Natural killer cell treated with Interleukin-12 subunit alpha and Interleukin-12 subunit beta and Interleukin-15 and Interleukin-18, amount 100 ng/mL, for 72 hours (primary cell): ENCODE measurements at places on chromosomes 2 and 18.

- DNase-seq = no peak
Observed at GRCh38 chr2:168568476-168569267, 112.6 kb downstream of the CERS6 start.

DNA sequence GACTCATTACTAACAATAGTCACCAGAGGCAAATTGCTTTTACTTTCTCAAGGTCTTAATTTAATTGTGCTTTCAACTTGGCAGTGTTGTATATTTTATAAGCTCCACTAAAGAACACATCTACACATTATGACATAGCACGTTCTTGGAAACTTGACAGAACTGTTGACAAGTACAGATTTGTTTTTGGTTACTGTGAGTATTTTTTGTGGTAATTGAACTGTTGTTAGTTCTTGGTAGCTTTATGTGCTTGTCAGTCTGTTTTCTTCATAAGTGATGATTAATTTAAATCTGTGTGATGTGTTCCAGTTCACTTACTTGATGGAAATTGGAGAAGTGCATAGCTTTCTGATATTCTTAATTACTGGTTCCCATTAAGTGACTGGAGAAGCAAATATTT, 63.9 kb downstream of the COMMD1 start:
- no peak for DNase-seq

GRCh38 chr2:191486584-191487320, 191.2 kb upstream of the NABP1 start:
- no peak for DNase-seq

DNA sequence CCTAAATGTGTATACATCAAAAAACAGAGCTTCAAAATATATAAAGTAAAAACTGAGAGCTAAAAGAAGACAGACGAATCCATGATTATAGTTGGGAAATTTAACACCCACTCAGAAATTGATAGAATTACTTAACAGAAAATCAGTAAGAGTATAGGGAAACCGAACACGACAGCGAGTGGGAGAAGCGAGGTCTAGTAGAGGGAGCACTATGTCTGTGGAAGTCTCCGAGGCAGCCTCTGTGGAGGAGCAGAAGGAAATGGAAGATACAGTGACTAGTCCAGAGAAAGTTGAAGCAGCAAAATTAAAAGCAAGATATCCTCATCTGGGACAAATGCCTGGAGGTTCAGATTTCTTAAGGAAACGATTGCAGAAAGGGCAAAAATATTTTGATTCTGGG, 38.8 kb downstream of the NMS start:
- DNase-seq = no peak

DNA sequence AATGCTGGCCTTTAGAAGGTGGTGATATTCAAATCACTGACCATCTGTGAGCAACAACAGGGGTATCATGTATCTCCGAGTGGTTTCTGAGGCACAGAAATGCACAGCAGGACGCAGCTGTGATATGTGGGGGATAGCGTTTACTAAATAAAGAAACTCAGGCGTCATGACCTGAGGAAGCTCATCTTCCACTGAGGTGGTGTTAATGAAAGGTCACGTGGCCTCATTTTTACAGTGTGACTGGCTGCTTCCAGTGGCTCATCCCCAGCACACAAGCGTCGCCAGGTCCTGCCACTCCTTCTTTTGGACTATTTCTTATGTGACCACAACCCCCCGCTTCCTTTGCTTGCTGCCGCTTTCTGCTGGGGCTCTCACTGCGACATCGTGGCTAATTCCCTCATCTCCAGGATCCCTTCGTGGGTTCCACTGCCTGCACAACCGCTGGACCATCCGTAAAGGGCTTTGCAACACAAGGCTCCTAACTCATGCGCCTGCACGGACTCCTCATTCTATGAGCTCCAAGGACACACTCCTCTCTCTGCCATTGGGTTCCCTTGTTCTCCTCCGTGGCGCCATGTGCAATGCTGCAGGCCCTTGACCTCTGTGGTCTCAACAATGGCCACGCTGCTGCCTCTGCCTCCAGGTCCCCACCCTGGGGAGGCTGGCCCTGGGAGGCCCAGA, 109.3 kb downstream of the MBP start:
- DNase-seq = no peak

- DNase-seq = no peak
Observed at GRCh38 chr2:104599787-104600510, 254.0 kb upstream of the POU3F3 start.

GRCh38 chr18:78984941-78985784, 5.5 kb downstream of the SALL3 start:
- DNase-seq = no peak

GRCh38 chr2:224272237-224272910, 129.5 kb downstream of the FAM124B start:
- DNase-seq = no peak

DNA sequence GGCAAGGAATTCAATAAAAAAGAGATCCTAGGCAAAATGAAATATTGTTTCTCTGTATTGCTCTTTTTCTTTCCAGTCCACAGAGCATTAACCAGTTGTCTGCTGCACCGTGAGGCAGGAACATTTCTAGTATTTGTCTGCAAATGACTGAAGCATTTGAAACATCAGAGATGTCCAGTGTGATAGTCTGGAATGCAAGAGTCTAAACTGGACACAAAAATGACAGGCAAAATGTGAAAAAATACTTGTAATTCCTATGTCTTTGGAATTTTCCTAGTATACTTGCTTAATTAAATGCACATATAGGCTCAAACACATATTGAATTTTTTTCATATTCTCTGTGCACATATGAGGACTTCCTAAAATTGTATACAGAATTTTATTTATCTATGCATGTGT, 120.5 kb upstream of the SPATS2L start:
- DNase-seq = no peak

DNA sequence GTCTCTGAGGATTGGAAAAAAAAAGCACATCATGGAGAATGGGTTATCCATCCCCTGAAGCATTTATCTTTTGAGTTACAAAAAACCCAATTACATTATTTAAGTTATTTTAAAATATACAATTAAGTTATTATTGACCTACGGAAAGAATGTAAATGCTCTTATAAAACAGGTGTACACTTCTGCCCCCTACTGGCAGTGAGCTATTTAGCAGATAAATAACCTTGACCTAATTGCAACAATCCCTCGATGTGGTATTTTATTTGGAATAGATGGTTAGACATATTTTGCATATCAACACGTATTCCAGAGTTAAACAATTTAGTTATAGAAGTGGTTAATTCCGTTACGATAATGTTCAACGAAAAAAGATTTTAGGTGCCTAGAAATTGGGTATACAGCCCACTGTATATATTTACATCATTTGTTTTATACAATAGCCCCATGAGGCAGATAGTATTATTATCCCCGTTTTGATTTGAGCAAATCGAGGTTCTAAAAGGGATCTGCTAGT, 9.1 kb upstream of the DAW1 start:
- DNase-seq = no peak

DNA sequence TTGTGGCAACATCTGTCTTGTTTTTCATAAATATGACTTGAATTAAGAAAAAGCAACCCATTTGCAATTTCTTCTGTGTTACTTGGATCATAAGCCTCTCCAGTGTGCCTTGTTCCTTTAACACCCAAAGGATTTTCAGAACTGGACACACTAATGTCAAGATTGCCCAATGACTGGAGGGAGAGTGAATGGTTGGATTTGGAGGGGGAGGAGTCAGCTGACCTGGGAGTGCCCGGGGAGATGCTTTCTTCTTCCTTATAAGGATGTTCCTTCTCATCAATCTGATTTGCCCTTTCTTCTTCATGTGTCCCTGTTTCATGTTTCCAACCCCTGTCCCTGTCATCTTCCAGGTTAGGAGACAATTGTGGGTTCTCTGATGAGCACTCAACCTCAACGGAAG, 48.8 kb downstream of the ALPK2 start:
- DNase-seq = no peak

- DNase-seq = no peak
Observed at GRCh38 chr2:167933097-167933814, 314.1 kb downstream of the STK39 start.

- DNase-seq = no peak
Observed at GRCh38 chr2:12636837-12637581, 79.7 kb upstream of the TRIB2 start.

GRCh38 chr18:49901862-49902340, 88.6 kb upstream of the ACAA2 start:
- no peak for DNase-seq

DNA sequence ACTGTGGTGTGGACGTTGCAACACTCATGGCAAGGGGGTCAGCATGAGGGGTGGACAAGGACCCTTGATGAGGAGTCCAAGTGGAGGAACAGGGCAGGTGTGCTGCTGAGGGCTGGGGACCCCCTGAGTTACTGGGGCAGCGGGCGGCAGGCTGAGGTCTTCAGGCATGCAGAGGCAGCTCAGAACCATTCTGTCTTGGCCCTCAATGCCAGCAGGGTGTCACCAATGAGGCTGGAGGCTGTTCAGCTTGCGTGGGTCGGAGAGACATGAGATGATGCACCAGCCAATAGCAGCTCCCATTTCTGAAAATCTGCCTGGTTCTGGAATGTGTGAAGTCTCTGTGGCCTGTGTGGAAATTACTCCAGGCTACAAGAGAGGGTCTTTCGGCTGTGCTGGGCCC, 105.4 kb downstream of the INHBB start:
- no peak for DNase-seq

GRCh38 chr2:221461901-221462300, 110.2 kb downstream of the EPHA4 start:
- no peak for DNase-seq

DNA sequence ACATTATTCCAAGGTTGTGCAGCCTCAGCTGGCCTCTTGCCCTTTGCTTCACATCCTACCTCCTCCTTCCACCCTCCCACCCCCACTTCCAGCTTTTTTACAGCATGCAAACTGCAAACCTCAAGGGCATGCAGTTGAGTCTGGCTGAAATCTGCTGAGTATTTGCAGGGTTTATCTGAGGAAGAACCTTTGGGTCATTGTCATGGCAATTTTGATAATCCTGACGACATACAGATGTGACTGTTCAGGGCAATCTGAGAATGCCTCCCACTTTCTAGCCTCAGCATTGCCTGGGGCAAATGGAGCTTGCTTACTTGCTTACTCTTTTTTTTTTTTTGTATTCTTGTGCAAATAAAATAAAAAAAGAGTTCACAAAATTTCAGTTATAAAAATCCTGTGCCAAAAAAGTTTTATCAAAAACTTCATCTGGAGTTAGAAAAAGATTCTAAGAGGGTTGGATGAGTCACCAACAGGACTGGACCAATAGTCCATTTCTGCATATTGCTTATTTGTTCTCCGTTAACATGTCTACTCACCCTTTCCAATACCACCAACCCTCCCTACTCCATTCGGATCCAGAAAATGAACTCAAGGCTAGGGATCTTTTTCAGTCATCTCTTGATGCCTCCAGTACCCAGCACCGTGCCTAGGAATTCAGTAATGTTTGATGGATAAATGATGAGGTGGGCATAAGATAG, 23.6 kb upstream of the LHCGR start:
- no peak for DNase-seq

DNA sequence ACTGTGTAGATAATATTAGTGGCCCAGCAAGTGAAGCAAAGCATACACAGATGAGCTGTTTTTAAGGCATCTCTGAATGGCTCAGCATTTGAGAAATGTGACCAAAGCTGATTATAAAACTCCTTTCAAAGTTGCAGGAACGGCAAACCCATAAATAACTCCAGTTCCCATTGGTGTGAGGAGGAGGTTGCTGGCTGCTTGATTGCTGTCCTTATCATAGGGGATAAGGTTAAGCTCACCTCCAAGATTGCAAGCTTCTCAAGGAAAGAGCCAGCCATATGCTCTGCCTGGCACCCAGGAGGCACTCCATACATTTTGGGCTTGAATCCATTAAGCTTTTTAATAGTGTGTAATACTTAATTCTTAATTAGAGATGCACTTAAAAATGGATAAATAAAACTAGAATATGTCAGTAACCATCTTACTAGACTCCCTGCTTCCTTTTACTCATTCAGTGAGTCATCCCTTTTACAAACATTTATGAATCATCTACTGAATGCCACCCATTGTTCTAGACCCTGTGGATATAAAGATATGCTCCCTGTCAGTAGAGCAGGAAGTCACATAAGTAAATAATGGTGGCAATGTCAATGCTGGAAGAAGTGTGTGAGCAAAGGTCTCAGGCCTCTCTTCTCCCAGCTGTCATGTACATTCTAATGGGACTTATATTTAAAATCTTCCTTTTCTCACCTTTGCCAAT, 99.3 kb downstream of the SPATS2L start:
- DNase-seq = no peak

- DNase-seq = no peak
Observed at GRCh38 chr2:86052265-86052664, 53.4 kb downstream of the POLR1A start.

- DNase-seq = no peak
Observed at GRCh38 chr2:191566344-191566743, 111.6 kb upstream of the NABP1 start.

- DNase-seq = no peak
Observed at GRCh38 chr2:226123300-226123699, 676.3 kb downstream of the IRS1 start.

DNA sequence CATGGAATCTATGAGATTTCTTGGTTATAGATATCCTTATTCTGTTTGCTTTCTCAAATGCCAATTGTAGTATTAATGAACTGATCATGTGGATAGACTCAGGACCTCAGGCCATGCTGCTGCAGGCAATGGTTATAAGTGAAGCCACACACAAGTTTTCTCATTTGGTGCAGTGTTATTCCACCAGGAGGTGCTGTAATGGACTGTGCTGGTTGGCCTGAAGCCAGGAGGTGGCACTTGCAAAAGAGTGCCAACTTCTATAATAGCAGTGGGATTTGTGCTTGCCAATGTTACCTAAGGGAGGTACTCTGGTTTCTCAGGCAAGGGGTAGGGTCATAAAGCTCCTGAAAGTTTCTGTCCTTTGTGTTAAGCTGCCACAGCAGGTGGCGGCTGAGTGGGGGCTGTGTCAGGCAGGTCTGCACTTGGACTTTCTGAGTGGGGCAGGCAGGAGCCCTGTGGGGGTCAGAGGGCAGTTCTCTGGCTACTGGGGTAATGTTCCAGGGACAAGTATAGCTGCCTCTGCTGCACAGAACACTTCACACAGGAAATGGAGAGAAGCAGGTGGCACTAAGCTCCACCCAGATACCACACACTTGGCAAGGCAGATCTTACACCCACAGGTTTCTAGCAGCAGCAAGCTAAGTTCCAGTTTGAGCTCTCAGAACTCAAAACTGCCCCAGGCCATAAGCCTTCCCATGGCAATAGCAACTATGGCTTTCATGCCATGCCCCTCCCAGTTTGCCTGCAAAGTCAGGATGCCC, 352.6 kb upstream of the CWC22 start:
- no peak for DNase-seq

DNA sequence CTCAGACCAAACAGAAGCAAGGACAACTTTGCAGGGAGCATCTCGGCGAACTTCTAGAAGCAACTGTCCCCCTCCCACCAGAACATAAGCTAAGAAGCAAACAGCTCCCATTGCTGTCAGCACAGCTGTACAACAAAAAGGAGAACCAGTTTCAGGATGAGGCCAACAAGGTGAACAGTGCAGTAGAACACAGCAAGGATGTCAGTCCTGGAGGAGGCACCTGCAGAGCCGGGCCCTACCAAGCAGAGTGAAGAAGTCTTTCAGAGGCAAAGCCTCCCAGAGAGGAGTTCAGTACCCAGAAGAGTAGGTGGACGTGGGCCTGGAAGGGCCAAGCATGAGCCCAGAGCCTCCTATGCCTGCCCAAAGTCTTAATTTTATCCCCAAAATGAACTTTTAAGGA, 1.0 kb downstream of the PASK start:
- DNase-seq = no peak
